ENCODE measurements at places on chromosomes 3 and 15.

GRCh38 chr3:163556813-163557523, 1521.3 kb downstream of the SI start:
- no peak for DNase-seq

GRCh38 chr3:187183210-187183862, 13.9 kb upstream of the RTP1 start:
- peak; percentile 61 for DNase-seq

DNA sequence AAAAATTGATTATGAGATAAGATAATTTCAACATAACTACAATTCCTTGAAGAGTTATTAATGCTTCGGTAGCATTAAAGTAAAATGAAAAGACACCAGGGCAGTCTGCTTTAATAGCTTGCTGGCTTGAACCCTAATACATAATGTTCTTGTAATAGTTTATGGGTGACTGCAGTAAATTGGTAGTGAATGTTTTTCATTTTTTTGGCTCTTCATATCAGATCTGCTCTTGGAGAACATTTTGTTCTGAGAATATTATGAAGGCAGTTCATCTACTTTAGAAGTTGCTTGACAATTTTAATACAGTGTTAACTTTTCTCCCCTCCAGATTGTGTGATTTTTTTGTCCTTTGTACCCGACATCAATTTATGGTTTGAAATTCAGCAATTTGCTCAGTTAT, 128.4 kb downstream of the ZBTB20 start:
- DNase-seq: no peak

- DNase-seq: no peak
These were observed 182.3 kb upstream of the LPP start for GRCh38 chr3:187971629-187972028.

- no peak for DNase-seq
These were observed 362.1 kb downstream of the PLOD2 start for GRCh38 chr3:145798696-145799537.

- DNase-seq: no peak
These were observed 9.3 kb upstream of the SSUH2 start for GRCh38 chr3:8653800-8654408.

DNA sequence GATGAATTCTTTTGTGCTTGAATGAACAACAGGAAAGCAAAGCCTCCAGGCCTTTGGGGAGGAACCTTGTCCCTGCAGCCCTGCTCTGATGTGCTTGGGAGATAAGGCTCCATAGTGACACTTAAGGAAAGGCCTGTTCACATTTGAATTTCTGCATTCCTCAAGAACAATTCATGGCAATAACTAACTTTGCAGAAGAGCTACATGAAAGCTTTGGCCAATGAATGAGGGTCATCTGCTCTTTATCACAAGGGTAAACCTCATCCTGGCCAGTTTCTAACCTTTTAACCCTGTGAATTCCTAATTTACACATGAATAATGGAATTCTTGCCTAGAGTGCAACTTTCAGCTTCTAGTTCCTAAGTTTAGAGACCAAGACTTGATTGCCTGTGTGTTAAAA, 5.6 kb downstream of the PRTG start:
- DNase-seq: no peak

DNA sequence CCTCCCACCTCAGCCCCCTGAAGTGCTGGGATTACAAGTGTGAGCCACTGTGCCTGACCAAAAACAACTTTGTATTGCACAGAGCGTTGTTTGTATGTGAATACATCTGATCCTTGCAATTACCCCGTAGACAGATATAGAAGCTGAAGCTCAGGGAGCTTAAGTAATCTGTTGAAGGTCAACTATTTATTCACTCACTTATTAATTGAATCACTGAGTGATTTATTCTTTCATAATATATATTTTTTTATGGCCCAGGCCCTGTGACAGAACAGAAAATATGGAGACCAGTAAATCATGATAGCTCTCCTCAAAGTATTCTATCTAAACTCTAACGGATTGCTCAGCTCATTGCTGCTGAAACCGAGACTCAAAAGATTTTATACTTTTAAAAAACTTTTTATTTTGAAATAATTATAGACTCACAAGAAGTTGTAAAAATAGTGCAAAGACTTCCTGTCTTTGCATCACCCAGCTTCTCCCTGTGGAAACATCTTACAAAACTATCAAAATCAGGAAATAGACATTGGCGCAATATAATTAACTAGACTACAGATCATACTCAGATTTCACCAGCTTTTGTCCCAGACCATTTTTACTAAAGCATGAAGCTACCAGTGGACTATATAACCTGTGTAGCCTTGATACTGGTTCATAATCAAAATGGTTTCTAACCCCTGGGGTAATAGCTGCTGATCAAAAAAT, 466.1 kb downstream of the PDCD6IP start:
- DNase-seq: no peak

GRCh38 chr15:77713281-77713680, 80.6 kb upstream of the LINGO1 start:
- DNase-seq: no peak

DNA sequence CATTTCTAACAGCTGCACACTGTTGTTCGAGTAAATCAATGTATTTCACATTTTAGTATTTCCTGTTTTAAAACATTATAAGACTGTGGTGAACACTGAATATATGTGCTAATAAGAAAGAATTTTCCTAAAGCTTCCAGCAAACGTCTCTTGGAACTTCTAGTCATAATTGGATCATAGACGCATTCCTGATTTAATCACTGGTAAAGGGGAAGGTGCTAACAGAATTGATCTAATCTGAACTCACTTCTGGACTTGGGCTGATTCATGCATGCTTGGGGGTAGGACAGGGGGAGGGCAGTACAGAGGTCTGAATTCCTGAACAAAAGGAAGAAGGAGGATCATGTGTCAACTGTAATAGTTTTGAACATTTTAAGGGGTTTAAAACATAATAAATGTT, 7.3 kb upstream of the LEKR1 start:
- DNase-seq: peak; percentile 95

DNA sequence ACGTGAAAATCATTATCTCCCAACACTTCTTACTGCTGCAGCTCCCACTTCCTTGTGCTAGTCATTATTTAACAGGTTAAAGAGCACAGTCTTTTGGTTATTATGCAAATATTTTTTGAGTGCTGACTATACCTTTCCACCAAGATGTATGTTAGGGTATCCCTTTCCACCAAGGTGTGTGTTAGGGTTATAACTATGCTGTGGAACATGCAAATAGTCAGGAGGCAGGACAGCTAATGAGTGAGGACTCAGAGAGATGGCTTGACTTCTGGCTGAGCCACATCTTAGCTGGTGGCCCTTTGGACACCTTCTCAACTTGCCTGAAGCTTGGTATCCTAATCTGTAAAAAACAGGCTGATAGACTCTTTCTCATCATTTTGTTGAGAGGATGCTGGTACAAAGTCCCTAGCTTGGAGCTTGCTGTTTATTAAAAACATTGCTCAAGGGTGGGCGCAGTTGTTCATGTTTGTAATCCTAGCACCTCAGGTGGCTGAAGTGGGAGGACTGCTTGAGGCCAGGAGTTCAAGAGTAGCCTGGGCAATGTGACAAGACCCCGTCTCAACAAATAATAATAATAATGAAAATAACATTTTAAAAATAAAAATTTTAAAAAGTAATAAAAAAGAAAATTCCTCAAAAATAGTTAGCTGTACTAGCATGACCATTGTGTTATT, 160.5 kb upstream of the ADAMTS9 start:
- no peak for DNase-seq

DNA sequence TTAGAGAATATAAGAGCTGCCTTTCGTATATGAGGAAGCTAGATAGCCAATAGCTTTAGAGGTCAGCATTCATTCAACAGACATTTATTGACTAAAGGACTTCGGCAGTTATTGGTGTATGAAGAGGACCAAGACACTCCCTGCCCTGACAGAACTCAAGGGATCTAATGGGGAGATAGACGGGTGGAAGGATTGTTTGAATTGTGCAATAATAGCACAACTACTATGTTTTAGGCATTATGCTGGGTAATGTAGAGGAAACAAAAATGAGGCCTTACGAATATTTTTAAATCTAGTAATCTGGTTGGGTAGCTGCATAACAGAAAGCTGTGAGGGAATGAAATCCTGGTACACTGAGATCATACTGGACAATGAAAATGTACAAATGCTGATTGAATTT, 5.0 kb downstream of the LRCH3 start:
- DNase-seq: no peak

- DNase-seq: no peak
These were observed 85.9 kb downstream of the CHSY1 start for GRCh38 chr15:101165905-101166471.

DNA sequence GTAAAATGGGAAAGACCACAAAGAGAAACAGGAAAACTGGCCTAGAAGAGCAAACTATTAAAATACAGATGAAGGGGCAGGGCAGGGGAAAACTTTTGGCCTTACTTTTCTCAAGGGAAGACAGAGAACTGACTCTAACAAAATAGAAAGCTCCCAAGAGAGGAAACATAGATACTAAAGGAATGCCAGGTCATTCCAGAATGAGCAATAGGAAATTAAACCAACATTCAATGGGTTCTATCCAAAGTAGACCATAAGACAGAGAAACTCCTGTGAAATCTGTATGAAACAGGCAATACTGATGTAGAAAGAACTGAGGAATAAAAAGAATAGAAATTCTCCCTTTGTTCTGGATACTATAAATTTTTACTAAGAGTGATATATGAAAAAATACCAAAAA, 491.8 kb downstream of the MECOM start:
- peak; percentile 3 for DNase-seq

GRCh38 chr3:179513862-179514261, 48.9 kb upstream of the ACTL6A start:
- DNase-seq: peak; percentile 56

DNA sequence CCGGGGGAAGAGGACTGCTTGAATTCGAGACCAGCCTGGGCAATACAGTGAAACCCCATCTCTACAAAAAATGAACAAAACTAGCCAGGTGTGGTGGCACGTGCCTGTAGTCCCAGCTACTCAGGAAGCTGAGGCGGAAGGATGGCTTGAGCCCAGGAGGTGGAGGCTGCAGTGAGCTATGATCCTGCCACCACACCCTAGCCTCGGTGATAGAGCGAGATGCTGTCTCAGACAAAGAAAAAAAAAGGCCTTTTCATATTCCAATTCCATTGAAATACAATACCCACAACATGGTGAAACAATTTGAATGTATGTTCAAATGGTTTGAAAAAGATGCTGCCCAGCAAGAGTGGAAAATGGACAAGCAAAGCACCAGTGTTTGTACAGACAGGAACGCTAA, 61.8 kb upstream of the ZNF148 start:
- no peak for DNase-seq

DNA sequence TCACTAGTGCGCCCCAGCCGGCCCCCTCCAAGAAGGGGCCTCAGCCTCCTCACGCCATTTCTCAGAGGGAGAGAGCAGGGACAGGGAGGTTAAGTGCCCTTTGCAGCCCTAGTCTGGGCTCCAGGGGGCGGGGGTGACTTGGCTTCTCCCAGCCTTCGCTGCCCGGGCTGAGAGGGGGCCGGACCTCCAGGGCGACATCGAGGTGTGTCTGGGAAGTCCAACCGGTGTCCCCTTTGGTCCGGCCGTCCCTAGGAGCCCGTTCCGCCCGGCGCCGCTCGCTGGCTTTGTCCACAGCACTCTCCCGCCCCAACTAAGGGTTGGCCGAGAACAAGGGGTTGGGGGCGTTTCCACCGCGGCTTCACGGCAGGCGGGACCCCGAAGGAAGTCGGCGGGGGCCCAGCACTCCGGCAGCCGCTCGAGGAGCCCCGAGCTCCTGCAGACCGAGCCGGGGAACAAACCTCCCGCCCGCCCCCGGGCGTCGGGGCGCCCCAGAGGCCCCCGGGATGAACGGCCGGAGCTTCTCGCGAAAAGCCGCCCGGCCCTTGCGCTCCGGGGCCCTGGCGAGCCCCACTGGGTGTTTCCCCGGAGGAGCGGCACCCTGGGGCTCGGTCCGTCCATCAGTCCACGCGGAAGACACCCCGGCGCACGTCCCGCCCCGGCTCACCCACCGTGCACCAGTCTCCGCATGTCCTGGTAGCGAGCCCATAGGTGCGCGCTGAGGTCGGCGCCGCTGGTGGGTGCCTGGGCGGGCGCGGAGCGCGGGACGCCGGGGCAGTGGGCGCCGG, 627 bp downstream of the NT5DC2 start:
- no peak for DNase-seq

DNA sequence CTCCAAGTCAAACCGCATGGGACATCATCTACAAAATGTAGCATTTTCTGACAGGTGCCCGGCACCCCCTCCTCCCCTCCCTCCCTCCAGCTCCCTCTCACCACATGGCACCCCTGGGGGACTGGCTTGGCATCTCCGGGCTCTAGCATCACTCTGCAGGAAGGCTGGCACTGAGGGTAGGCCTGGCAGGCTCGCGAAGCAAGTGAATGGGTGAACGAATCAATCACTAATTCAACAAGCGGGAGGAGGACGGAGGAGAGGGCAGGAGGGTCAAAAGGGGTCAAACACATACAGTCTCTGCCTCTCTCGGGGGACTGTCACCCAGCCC, 155.7 kb downstream of the NUP210 start:
- DNase-seq: no peak

DNA sequence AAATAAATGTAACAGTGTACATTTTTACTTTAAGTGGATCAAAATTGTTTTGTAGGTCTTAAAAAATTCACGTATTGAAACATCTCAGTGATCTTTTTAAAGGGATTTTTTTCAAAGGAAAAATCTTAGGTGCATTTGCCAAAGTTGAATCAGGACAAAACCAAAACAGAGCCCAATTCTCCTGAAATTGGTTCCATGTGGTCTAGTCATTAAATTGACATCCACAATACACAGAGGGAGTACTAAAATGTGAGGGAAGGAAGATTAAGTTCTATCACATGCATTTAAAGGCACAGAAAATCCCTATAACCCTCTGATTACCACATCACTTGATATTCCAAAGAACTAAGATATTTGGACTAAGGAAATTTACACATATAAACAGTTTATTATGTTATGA, 39.3 kb upstream of the HDC start:
- DNase-seq: no peak

GRCh38 chr15:43268111-43269105, 1.7 kb upstream of the TGM5 start:
- peak; percentile 4 for DNase-seq

GRCh38 chr15:66761726-66762595, 59.9 kb downstream of the SMAD6 start:
- no peak for DNase-seq

Measured in fibroblast of skin of abdomen (primary cell).